NCI-H1694 (cell line): ENCODE measurements at places on chromosomes 7 and 10.

GRCh38 chr10:129718548-129719414 is 245.3 kb downstream of the EBF3 start:
- no peak for DNase-seq

DNA sequence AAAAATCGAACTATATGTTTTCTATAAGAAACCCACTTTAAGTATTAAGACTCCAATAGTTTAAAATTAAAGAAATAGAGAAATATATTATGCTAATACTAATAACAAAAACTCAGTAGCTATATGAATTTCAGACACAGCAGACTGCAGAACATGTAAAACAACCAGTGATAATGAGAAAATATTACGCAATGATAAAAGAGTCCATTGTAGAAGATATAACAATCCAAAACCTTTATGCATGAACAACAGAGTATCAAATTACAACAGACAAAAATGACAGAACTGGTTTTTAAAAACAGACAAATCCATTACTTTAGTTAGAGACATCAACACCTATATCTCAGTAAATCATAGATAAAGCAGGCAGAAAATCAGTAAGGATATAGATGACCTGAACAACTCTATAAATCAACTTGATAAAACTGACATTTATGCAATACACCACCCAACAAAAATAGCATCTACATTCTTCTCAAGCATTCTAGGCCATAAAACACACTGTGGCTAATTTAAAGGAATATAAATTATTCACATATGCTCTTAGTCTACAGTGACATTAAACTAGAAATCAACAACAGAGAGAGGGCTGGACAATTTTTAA is 669.5 kb upstream of the GHITM start:
- DNase-seq = no peak

- DNase-seq = no peak
Observed at GRCh38 chr7:90579181-90579688, 16.9 kb upstream of the CDK14 start.

GRCh38 chr10:128483216-128483615 is 357.0 kb upstream of the MKI67 start:
- no peak for DNase-seq

- no peak for DNase-seq
Observed at GRCh38 chr7:122316467-122317388, 12.2 kb upstream of the FEZF1 start.

GRCh38 chr7:83484266-83484665 is 164.7 kb downstream of the SEMA3E start:
- no peak for DNase-seq

DNA sequence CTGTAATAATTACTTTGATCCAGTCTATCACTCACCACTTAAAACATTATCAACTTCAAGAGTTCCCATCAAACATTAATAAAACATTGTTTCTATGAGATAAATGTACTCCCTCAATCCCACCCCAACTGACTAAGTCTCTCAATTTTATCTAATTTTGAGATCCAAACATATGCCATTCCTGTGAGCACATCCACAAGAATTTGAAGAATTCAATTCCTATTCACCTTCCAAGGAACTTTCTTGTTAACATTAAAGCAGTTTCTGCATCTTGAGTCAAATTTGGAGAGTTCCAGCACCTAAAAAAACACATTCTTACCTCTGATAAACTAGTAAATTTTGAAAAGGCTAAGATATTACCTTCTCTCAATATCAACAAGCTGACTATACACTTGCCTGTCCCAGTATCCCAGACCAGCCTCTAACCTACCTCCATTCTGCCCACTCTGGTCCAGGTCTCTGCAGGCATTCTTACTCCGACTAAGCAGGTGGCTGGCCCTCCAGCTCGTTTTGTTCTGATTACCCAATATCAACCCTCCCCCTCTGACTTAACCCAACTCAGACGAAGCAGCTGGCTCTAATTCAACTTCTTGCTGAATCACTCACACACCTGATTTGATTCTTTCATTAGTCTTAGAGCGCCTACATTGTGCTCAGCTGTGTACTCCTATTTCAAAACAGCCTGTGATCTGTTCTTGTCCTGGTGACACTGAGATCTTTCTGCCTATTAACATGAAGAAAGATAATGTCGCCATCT is 275.2 kb downstream of the IPMK start:
- no peak for DNase-seq

- DNase-seq = peak; percentile 7
Observed at GRCh38 chr7:12322284-12322902, 81.3 kb downstream of the VWDE start.

DNA sequence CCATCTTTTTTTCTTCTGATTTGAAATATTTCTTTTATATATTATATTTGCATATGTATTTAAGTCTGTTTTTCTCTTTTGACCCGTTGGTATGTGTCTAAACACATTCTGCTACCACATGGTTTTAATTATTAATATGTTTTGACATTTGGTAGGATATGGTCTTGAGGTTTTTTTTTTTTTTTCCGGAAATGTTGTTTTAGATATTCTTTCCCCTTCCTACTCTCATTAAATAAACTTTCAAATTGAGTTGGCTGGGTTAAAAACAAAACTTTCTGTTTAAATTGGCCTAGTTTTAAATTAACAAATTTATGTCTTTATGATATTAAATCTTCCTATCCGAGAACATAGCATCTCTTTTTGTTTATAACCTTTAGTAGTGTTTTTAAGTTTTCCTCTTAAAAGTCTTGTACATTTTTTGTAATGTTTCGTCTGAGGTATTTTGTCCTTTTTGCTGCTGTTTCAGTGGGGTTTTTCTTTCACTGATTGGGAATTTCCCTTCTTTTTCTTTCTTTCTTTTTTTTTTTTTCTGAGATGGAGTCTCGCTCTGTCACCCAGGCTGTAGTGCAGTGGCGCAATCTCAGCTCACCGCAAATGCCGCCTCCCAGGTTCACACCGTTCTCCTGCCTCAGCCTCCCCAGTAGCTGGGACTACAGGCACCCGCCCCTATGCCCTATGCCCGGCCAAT is 25.4 kb downstream of the STAM start:
- DNase-seq = no peak

DNA sequence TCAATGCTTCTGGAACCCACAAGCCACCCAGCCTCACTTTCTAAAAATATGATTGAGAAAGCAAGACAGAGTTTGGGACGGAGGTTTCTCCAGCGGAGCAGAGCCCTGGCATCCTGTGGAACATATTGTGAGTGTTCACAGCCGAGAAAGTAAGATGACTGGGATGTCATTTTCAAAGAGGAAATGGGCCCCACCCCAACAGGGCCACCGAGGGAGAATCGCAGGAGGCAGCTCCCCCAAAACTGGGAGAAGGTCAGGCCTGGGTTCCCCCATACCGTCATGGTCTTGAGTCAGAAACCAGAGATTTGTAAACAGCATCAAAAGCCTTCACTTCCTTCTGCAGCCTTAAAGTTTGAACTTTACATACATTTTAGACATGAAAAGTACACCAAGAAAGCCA is 560.0 kb downstream of the PTPRN2 start:
- DNase-seq = no peak

- no peak for DNase-seq
Observed at GRCh38 chr10:72245949-72246525, 27.7 kb upstream of the DDIT4 start.

- DNase-seq = no peak
Observed at GRCh38 chr7:52211930-52212329, 823.5 kb upstream of the POM121L12 start.

- no peak for DNase-seq
Observed at GRCh38 chr7:6576024-6576866, 1.0 kb upstream of the ZDHHC4 start.

DNA sequence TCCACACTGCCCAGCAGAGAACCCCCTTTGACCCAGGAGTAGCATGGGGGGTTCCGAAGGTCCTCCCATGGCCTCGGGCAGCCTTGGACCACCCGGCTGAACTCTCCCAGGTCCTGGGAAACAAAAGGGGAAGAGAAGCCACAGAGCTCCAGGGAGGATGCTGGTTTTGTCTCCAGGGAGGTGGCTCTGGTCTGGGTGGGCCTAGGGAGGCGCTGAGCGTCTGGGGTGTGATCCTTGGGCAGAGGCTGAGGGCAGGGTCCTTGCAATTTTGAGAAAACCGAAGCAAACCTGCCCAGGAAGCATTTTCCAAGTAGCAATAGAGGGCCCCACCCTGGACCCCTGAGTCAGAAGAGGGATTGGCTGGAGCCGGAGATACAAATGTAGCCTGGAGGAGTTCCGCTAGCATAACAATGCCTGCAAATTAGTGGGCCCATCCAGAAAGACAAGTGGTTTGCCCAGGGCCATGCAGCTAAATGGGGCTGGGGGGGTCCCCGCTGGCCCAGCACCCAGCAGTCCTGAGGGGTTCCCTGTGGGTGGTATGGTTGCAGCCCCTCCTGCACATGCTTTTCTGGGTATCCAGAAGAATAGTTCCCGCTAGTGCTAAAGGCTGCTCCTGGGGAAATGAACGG is 2.0 kb downstream of the UTF1 start:
- no peak for DNase-seq

GRCh38 chr7:75565132-75565837 is 73.2 kb downstream of the SPDYE5 start:
- DNase-seq = no peak

DNA sequence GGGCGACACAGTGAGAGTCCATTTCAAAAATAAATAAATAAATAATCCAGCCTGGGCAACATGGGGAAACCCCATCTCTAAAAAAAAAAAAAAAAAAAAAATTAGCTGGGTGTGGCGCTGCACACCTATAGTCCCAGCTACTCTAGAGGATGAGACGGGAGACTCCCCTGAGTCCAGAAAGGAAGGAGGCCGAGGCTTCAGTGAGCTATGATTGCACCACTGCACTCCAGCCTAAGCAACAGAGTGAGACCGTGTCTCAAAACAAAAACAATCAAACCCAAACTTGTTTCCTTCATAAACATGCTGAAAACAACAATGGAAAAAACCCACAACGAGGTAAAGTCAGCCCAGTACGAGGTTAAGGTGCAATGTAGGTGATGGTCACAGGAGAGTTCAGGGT is 1.2 kb downstream of the COX19 start:
- no peak for DNase-seq

GRCh38 chr10:50558371-50558770 is 65.4 kb downstream of the SGMS1 start:
- DNase-seq = no peak

DNA sequence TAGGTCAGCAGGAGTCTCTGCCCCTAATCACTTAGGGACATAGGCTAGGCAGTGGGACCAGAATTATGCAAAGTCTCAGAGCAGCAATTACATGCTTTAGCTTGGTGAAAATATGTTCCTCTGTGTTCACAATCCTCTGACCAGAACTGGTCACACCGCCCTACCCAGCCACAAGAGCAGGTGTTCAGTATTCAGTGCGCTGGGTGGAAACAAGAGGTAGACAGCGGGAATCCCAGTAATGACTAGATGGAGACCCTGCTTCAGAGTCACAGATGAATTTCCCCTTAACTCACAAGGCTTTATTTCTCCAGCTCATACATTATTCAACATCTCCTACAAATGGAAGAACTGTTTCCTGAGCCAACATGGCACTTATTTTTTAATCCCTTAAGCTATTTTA is 763.7 kb upstream of the POM121L12 start:
- DNase-seq = no peak

DNA sequence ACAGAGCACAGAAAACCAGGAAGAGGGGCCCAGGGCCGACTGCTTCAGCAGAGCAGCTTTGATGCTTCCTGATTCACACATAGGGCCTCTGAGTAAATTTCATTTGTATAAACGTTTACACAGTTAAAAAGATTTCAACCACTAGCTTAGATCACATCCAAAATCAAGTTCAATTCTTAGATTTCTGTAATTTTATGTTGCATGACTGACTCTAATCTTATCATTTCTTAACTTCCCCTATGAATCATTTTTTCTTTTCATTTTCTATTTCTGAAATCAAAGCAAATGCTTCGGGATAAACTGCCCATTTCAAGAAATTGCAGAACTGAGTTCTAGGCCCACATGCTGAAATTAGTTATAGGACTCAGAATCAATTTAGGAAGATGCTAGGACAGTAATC is 224.7 kb downstream of the INHBA start:
- no peak for DNase-seq

DNA sequence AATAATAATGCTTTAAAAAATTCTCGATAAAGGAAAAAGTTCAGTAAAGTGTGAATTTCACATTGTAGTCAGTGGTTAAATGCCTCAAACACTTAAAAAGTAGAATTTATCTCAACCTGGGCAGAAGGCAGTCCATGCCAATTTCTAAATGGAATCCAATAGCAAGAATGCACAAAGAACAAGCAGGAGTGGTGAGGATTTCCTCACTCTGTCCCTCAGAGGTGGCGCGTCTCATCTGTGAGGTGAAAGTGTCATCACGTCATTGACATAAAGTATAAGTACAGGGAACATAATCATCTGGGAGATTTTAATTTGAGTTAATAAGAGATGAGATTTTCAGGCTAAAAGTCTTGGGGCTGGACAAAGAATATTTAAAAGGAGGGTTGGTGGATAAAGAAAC is 10.0 kb upstream of the PRKCQ start:
- no peak for DNase-seq

- no peak for DNase-seq
Observed at GRCh38 chr7:68409851-68410250, 1188.4 kb upstream of the AUTS2 start.

- DNase-seq = no peak
Observed at GRCh38 chr7:130683026-130683425, 3.3 kb downstream of the TSGA13 start.
